ENCODE measurements at places on chromosomes 12 and 14. TPM values are rescaled to one million over a fixed set of nuclear protein-coding genes. Genes with fewer than 3 reads are reported as not detected.

The MGST1 gene
- 59.1 TPM for total RNA-seq

The RNF212B gene
- total RNA-seq = not detected

The EIF5 gene
- 136 TPM for total RNA-seq

The EID3 gene
- 1.0 TPM for total RNA-seq

The ETFBKMT gene
- total RNA-seq = 1.3 TPM

The PTPN21 gene
- 3.7 TPM for total RNA-seq

The LTBP2 gene
- total RNA-seq = 5.2 TPM

The SERPINA9 gene
- total RNA-seq = not detected

Measured in M059J (cell line).